ENCODE measurements at places on chromosomes 4 and X.

DNA sequence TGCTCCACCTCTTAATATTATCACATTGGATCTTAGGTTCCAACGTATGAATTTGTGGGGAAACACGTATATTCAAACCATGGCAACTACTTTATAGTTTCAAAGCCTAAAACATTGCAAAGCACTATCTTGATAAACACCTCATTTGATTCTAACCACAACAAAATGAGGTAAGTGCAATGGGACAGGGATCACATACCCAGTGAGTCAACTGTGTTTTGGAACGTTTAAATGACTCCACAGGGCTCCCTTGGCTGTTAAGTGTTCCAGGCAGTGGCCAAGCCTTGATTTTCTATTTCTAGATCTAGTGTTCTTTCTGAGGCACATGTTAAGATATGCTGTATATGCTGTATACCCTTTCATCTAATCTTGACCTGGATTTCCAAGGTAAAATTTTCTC lies 54.5 kb upstream of the C1QTNF7 start:
- no peak for DNase-seq

DNA sequence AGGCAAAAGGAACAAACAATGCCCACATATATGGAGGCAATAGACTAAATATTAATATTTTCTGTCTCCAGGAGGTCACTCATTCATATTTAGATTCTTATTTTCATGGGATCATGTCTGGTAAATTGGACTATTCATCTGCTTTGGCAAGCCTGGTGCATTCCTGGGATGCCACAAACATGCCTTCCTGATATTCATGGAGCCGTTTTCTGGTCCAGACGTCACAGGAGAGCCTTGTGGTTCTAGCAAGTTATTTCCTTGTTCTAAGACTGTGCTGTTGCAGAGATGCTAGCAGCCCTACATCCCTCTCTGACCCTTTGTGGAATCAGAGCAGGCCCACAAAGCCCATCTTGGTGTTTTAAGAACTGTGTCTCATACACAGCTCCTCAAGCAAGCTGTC lies 16.1 kb upstream of the EXOSC9 start:
- DNase-seq, result no peak

DNA sequence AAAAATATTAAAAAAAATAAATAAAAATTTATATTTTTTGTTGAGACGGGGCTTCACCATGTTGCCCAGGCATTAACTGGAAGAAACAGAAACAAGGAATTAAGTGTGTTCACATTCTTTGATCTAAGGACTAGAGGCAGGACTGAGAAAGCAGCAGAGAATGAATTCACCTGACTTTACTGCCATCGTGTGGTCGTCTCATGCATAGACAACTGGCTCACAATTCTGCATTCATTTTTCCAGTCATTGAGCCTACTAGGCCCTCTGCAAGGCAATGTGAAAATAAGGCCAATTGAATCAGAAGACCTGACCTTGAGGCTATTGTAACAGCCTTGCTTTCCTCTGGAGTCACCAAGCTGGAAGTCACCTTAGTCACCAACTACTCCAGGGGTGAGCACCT lies 37.4 kb downstream of the LHFPL1 start:
- DNase-seq, result peak; percentile 45

GRCh38 chrX:110287605-110288004 lies 30.3 kb downstream of the AMMECR1 start:
- DNase-seq, result no peak

- no peak for DNase-seq
These were observed 159.3 kb downstream of the ATG4A start for GRCh38 chrX:108250654-108251579.

DNA sequence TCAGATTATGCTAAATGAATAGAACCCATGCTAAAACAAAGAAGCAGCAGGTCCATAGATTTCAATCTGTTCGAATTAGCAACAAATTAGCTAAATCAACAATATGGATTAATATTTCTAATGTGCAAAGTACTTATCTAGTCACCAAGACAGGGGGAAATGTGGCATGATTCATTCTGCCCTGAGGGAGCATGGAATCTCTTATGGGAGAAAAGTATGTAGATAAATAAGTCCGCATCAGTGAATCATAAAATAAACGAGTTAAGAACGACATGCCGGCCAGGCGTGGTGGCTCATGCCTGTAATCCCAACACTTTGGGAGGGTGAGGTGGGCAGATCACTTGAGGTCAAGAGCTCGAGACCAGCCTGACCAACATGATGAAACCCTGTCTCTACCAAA lies 102.1 kb downstream of the ANOS1 start:
- no peak for DNase-seq

- DNase-seq, result no peak
These were observed 6.7 kb upstream of the TMEM154 start for GRCh38 chr4:152686452-152687013.

- DNase-seq, result no peak
These were observed 43.2 kb downstream of the ELF4 start for GRCh38 chrX:130066975-130067615.

DNA sequence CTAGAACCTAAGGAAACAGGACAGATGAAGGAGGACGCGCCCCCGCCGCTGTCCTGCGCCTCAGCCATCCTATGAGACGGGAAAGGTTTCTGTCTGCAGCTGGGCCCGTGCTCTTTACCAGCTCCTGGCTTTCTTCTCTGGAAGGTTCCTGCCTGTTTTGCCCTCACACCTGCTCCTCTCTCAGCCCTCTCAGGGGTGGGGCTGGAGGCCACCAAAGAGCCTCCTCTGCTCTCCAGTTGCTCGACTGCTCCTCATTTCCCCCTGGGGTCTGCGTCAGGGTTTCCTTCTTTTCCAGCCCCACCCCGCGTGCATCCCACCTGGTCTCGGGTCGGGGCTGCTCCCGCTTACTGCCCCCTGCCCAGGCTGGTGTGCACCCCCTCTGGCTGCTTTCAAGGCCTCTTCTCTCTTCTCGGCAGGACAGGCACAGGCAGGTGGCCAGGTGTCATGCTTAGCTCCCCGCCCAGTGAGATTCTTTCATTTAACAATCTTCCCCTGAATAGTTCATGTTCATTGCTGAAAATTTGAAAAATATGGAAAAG lies 4.6 kb downstream of the HTT-AS start:
- peak; percentile 38 for DNase-seq

DNA sequence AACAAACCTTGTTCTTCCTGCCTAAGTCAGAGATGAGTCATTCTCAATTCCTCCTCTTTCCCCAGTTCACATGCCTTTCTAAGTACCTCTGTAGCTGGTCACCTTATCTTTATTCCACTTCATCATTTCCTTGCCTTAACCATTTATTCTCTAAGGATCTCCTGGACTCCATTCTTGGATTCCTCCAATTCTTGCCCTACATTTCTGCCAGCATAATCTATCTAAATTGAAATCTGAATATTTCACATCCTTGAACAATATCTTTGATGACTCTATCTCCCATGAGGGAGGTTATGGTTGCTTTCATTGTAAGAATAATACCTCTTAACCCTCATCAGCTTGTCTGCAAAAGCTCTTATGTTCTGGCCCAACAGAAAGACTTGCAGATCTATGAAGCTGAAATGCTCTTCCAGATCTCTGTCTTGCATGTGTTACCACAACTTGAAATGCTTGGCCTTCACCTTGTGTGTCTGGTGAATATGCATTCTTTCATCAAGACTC lies 28.6 kb upstream of the PDE5A start:
- DNase-seq, result no peak

- no peak for DNase-seq
These were observed 89.8 kb downstream of the FNIP2 start for GRCh38 chr4:158858410-158859199.

- no peak for DNase-seq
These were observed 159.8 kb downstream of the SLC4A4 start for GRCh38 chr4:71498625-71499024.

DNA sequence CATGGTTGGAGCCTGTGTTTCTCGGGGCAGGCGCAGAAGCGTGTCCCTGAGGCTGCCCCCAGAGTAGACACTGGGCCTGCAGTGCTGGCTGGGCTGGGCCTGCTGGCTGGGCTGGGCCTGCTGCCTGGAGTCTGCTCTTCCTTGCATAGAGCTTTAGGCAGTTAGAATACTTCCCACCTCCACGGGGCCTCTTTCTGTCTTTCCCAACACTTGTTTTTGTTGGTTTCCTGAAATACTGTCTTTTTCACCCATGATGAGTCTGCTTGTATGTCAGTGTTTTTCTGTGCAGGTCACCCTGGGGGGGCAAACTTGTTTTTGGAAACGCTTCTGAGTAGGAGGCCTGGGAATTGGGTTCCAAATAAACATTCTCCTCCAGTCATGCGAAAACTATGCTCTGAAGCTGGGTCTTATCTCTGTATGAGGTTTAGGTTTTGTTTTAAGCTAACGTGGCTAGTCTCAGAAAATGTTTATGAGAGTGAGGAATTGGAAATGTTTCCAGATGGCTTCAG lies 32.2 kb downstream of the TRMT44 start:
- no peak for DNase-seq

DNA sequence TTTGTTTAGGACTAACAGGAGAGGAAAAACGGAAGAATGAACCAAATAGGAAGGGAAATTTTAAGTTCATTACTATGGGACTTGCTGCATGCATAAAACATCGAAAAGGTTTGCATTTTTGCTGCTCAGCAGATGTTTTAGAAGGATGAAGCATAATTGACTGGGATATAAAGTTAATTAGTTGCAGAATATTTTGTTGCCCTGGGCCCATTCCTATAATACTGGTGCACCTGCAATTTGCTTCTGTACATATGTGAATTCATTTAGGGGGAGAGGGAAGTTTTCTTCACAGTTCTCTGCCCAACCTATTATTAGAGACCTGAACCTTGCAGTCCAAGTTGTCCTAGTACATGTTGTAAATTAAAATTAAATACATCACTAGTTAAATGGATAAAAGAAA lies 232.0 kb downstream of the UGT8 start:
- no peak for DNase-seq

DNA sequence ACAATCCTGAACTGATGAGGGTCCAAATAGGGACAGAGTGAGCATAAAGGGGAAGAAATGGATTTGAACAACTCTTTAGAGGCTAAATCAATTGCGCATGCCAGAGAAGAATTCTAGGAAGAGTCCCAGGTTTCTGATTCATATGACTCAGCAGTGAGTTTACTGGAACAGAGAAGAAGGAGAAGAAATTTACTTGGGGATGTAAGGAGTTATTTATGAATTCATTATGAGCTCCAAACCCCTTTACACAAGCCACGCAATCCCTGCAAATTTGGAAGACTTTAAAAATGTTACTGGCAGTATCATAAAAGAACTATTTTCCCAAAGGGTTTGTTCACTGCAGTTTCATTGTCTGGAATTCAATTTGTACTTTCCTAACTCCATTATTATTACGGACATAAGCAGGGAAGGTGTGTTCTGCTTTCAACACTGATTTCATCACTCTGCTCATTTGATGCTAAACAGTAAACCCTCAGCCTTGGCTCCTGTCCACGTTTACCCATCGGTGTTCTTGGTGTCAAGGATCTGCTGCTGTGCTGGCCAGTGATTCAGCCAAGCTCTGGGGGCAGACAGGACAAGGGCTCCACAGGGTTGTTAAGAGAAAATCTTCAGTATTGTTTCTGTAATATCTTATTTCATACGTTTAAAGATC lies 273.7 kb downstream of the HNRNPD start:
- DNase-seq, result no peak

DNA sequence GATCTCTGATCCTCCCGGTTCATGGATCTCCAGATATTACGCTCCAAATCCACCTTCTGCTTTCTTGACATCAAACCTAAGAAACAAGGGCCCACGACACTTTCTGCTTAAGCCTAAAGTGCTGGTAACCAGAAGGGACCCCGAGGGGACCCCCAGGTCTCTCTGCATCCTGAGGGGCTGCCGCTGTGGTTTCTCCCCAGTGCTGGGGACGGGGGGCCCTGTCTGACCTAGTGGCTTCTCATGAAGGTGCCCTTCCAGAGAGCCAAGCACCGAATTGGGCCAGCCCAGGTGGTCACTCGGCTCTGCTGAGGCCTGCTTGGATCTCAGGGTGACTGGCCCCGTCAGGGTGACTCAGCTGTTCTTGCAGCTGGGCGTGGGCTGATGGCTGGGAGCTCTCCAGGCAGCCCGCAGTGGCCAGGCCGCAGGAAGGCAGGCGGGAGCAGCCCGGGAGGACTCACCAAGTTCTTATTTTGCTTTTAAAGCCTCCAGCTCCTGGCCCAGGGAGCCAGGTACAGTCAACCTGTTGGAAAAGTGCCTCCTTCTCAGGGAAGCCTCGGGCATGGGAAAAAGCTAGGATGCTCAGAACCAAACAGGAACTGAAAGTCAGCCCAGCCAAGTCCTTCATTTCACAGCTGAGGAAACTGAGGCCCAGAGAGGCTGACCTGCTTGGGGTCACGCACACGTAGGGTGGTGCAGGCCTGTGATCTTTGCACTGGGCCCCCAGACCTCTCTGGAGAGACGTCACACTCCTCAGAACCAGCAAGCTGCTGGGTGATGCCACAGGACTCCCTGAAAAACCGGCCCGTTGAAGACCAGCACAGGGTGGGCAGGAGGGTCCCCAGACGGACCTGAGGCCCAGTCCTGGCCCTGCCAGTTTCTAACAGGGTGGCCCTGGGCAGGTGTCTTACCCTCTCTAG lies 16.7 kb downstream of the BLOC1S4 start:
- no peak for DNase-seq

DNA sequence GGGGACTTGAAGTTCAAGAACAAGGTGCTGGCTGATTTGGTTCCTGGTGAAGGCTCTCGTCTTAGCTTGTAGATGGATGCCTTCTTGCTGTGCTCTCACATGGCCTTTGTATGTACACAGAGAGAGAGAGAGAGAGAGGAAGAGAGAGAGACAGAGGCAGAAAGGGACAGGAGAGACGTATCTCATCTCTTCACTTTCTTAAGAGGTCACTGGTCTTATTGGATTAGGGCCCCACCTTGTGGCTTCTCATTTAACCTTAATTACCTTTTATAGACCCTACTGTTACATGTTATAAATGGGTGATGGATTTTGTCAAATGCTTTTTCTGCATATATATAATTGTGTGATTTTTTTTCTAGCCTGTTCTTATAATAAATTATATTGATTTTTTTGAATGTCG lies 1444.2 kb downstream of the ADGRL3 start:
- DNase-seq, result peak; percentile 42

- no peak for DNase-seq
These were observed 347.4 kb upstream of the AGA start for GRCh38 chr4:177789610-177790009.

DNA sequence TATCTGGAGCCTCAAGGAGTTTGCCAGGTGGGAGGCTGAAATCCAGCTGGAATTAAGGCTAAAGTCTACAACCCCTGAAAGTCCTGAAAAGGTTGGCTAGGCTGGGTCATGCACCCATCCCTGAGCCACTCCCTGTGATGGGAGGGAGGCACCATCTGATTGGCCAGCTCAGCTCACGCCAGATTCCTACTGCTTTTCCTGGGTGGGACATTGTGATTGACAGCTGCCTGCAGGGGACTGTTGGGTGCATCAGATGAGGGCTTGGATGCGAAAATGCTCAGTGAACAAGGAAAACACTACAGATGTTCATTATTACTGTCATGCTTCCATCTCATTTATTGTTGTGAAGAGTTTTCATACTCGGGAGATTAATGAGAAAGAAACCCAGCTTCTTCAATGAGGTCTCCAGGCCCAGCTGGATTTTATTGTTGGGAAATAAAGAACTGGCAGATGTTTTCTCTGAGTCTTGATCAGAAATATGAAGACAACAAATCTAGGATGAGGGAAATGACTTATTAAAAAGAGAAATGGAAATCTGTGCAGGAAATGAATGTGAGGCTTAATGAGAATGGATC lies 185.9 kb downstream of the STK32B start:
- no peak for DNase-seq

- no peak for DNase-seq
These were observed 86.4 kb downstream of the SMIM20 start for GRCh38 chr4:26000274-26000950.
